ENCODE measurements at places on chromosomes 7 and 10.

- peak; percentile 16 for DNase-seq
These were observed 166.0 kb upstream of the SP4 start for GRCh38 chr7:21261627-21262594.

DNA sequence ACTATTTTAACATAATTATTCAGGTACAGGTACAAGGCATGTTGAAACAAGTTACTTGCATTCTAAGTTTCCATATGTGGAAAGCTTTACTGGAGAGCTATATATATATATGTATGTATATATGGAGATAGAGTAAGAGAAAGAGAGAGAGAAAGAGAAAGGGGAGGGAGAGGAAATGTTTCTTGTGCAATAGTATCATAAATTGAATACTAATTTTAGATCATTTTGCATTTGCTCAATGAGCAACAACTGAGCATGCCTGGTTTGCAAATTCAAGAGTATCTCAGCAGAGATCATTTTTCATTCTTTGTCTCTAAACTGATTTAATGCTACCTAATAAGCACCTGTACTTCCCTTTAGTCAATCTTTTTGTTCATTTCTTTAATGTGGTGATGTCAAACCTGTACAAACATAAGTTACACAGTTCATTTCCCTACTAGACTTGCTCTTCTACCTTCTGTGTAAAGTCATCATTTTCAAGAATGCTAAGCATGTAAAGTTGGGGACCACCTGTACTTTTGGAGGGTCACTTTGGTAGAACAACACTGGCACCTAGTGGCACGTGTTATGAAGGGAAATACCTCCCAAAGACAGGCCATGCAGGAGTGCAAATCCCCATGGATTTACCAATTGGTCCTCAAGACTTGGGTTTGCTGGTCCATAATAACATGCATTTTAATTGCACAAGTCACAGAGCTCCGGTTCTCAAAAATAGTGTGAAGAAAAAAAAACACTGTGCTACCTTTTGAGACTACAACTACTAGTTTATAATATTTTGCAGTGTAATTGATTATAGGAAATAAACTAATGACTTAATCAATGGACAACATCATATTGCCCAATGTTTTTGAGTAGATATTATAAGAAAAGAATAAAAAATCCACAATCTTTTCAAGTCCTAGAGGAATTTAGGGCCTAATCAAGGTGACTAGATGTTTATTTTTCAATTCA, 431.2 kb upstream of the IGFBP3 start:
- DNase-seq = peak; percentile 44

DNA sequence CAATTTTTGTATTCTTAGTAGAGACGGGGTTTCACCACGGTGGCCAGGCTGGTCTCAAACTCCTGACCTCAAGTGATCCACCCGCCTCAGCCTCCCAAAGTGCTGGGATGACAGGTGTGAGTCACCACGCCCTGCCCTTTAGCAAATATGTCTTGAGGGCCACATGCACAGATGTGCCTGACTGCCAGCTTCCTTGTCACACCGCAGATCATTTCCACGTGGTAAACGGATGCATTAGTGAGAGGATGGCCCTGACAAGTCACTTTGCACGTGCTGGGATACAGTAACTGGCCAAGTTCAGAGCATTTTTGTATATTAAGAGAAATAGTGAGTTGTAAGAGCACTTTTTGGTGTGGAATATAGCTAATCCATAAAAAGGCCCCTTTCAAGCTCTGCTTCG, 44.3 kb upstream of the FAM180A start:
- DNase-seq = no peak

- DNase-seq = no peak
These were observed 34.2 kb upstream of the SH2B2 start for GRCh38 chr7:102252366-102252982.

GRCh38 chr10:89518108-89518507, 17.3 kb downstream of the SLC16A12 start:
- no peak for DNase-seq

- no peak for DNase-seq
These were observed 327.7 kb downstream of the BBS9 start for GRCh38 chr7:33457039-33457438.

DNA sequence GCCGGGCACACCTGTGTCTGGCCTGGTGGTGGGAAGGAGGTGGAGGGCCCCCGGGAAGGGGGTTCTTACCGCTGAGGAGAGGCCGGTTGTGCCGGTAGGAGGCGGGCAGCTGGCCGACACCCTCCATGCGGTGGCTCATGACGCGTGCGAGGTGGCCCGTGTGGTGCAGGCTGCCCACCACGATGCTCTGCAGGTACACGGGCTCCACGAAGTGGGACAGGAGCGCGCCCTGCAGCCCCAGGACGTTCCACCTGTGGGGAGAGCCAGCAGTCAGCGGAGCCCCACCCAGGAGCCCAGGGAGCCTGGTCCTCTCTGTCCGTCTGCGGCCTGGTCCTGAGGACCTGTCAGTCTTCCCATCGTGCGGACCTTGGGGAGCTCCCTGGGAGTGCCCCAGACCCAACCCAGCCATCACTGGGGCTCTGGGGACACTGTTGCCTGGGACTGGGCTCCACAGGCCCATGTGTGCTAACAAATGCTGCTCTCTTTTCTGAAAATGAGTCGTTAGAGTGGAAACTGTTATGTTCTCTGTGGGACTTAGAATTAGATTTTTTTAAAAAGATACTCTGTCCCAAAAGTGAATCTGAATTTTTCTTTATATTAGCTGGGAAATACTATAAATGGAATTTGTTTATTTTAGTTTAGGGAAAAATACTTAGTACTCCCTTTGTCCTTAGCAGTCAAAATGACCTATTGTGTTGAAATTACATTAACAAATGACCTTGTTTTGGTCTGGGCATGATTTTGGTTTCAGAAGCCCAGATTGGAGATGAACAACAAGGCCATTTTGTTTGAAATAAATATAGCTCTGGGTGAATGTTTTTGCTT, 143.9 kb downstream of the WDR37 start:
- DNase-seq = no peak

GRCh38 chr10:101063548-101064414, 2.0 kb downstream of the KAZALD1 start:
- no peak for DNase-seq

GRCh38 chr7:156609010-156609877, 31.3 kb upstream of the RNF32 start:
- no peak for DNase-seq

- DNase-seq = no peak
These were observed 225.3 kb upstream of the ZMIZ1 start for GRCh38 chr10:78843495-78843894.

DNA sequence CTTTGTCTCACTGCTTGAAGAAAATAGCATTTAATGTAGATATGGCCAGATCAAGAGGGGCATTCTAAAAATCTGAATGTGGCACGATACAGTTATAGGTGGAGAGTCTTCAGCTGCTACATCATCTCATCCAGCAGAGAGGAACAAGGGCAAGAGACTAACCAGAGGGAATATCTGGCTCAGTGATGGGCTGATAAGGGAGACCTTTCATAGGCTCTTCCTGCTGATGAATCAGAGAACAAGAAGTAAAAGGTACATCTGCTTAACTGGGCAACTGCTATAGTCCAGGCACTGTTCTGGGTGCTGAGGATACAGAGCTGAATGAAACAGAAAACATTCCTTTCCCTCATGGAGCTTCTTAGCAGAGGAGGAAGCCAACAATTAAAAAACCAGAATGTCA, 37.9 kb downstream of the PIP4K2A start:
- no peak for DNase-seq

DNA sequence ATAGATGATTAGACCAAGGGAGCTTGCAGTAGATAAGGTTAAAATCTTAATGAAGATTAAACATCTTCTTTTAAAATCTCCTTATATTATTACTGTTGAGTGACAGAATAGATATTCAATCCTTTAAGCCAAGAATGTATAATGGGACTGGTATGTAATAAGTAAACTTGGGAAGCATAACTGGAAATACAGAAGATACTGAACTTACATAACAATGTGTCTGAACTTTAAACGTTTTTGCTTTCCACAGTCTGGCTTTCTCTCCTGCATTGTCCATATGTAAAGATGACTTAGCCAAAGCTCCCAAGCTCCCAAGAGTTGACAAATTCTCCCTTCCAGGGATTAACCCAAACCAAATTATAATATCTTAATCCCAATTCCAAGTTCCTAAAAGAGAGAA, 129.8 kb downstream of the KCND2 start:
- no peak for DNase-seq

DNA sequence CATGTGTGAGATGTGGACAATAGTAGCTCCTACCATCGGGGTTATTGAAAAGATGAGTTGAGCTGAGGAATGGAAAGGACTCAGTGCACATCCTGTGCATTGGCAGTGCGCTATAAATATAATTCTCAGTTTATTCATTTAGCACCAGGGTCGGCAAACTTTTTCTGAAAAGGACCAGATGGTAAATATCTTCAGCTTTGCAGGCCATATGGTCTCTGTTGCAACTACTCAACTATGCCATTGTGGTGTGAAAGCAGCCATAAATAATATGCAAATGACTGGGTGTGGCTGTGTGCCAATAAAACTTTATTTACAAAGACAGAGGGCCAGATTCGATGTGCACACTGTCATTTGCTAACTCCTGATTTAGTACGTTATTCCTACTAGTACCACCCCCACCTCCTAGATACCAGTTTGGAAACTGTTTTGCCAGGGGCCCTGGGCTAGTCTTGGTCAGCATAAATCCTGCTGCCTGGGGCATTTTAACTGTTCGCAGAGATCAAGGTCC, 422.9 kb upstream of the MKI67 start:
- DNase-seq = no peak

- DNase-seq = no peak
These were observed 128.5 kb downstream of the INHBA start for GRCh38 chr7:41574377-41574776.

GRCh38 chr10:129653428-129653827, 186.4 kb downstream of the MGMT start:
- no peak for DNase-seq

DNA sequence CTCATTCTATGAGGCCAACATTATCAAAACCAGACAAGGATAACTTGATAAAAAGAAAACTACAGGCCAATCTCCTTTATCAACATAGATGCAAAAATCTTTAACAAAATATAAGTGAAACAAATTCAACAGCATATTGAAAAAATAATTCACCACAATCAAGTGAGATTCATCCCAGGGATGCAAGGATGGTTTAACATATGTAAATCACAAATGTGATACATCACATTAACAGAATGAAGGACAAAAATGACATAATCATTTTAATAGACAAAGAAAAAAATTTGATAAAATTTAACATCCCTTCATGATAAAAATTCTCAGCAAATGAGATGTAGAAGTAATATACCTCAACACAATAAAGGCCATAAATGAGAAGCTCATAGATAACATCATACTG, 53.8 kb downstream of the TCAF1 start:
- no peak for DNase-seq

GRCh38 chr10:112951359-112952281, 1.6 kb downstream of the TCF7L2 start:
- peak; percentile 83 for DNase-seq

- peak; percentile 28 for DNase-seq
These were observed 30.2 kb upstream of the C10orf53 start for GRCh38 chr10:49649294-49649693.

- DNase-seq = no peak
These were observed 525 bp downstream of the UBE2D4 start for GRCh38 chr7:43926798-43927123.

DNA sequence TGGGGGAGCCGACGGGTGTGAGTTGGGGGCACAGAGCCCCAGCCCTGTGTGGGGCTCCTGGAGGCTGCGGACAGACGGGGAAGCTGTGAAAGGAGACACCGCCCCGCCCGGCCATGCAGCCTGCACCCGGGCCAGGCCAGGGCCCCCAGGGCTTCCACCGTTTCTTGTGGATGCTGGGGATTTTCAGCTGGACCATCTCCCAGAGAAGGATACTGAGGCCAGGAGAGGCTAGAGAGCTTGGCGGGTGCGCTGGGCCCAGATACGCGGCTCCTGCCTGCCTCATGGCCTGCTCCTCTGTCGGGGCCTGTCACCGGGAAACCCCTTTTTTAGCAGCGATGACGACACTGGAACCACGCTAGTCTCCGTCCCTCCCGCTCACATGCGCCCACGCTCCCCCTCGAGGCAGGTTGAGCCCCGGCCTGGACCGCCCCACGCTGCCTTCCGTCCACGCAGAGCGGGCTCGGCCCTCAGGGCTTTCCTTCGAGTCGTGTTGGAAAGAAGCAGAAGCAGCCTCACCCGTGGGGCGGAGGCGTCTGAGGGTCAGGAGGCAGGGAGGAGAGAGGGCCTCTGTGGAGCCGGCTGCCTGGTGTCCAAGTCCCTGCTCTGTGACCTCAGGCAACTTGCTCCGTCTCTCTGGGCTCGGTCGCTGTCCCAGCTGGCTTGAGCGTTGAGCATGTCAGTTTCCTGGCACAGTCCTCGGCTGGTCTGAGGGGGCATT, 11.7 kb downstream of the TMEM184A start:
- DNase-seq = peak; percentile 48

GRCh38 chr10:13221572-13221971, 12.6 kb downstream of the UCMA start:
- DNase-seq = no peak

DNA sequence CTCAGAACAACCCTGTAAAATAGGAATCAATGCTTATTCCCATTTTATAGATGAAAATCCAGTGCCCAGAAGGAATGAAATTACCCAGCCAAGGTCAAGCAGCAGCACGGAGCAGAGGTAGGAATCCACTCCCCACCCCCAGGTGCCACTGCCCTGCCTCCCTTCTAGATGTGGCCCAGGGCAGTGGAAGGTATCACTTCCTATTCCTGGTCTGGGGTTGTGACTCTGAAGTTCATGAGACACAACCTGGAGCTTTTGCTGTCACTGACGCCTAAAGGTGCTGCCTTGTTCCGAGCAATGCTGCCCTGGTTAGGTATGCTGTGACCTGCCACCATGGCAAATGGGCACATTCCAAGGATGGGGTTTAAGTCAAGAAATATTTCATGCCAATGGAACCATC, 53.6 kb downstream of the PIK3AP1 start:
- DNase-seq = no peak

DNA sequence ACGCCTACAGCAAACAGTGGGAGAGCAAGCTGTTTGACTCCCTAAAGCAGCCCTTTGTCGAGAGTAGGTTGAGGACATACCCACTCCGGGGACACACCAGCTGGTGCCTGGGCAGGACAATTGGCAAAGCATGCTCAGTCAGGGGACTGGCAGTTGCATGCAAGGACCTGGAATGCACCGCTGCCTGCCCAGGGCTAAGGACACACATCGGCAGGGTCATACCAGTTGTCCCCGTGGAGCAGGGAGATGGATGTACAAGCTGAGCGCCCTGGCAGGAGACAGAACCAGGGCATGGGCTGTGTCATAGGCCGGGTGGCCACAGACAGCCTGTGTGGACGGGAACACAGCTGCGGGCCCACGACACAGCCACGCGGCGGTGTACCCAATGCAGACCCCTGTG, 18.3 kb upstream of the ELN start:
- DNase-seq = no peak

GRCh38 chr10:93437086-93437945, 44.8 kb downstream of the MYOF start:
- peak; percentile 92 for DNase-seq

DNA sequence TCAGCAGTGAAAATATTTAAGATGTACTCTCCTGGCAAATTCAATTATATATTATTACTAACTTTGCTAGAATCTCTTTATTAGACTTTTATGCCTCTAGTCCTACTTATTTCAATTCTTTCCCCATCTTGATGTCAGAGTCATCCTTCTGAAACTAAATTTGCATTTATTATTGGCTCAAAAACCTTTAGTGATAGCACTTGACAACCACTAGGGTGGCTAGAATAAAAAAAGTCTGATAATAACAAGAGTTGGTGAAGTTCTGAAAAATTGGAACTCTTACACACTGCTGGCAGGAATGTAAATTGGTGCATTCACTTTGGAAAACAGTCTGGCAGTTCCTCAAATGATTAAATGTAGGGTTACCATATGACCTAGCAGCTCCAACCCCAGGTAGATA, 73.8 kb downstream of the LSMEM1 start:
- no peak for DNase-seq

All from femur (tissue), 1 donor.